ENCODE measurements at places on chromosomes 13 and 19.

DNA sequence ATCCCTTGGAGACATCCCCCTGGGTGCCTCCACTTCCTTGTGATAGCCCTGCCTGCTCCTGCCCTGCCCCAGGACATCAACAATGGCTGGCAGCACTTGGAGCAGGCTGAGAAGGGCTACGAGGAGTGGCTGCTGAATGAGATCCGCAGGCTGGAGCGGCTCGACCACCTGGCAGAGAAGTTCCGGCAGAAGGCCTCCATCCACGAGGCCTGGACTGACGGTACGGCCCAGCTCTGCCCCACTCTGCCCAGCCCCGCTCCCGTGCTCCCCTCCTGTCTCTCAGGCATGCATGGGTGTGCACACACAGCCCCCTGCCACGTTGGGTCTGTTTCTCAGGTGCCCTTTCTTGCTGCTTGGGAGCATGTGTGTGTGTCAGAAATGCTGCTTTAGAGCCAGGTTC is 26.4 kb downstream of the CAPN12 start:
- no peak for DNase-seq

- no peak for DNase-seq
These were observed 4.8 kb upstream of the MATK start for GRCh38 chr19:3790941-3791340.

DNA sequence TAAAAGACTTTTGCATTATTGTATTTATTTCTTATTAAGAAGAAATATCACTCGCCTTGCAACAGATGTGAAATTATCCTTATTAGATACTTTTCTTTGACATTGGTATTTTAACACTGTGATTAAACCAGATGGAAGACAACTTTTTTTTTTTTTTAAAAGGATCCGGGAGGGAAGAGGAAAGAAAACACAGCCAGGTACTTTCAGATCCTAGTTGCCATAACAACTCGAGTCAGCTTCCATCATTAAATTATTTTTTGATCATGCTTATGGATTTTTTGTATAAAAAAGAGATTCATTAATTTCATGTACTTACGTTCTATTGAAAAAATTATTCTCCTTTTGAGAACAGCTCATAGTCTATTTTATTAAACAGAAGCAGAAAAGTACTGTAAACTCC is 515.7 kb downstream of the TBC1D4 start:
- DNase-seq, result no peak

DNA sequence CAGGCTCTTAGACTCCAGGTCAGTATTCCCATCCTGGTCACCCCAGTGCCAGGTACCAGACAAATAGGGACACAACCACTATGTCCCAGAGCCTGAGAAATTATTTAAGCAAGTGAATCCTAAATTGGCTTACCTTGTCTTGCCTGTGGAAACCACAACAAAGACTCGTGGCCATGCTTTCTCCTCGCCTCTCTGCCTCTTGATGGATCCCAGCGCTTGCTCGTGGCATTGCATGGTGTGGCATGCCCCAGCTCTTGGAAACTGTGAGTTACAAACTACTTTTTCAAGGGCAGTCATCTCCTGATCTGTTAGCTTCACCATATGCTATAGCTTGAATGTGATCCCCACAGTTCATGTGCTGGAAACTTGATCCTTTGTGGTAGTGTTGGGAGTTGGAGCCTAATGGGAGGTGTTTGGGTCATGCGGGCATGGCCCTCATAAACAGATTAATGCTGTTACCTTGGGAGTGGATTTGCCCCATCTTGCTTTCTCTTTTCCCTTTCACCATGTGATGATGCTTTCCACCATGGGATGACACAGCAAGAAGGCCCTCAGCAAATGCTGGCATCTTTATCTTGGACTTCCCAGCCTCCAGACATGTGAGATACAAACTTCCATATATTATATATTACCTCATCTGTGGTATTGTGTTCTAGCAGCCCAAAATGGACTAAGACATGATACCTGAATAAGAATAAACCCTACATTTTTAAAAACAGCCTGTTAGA is 31.2 kb downstream of the SPRYD7 start:
- no peak for DNase-seq

DNA sequence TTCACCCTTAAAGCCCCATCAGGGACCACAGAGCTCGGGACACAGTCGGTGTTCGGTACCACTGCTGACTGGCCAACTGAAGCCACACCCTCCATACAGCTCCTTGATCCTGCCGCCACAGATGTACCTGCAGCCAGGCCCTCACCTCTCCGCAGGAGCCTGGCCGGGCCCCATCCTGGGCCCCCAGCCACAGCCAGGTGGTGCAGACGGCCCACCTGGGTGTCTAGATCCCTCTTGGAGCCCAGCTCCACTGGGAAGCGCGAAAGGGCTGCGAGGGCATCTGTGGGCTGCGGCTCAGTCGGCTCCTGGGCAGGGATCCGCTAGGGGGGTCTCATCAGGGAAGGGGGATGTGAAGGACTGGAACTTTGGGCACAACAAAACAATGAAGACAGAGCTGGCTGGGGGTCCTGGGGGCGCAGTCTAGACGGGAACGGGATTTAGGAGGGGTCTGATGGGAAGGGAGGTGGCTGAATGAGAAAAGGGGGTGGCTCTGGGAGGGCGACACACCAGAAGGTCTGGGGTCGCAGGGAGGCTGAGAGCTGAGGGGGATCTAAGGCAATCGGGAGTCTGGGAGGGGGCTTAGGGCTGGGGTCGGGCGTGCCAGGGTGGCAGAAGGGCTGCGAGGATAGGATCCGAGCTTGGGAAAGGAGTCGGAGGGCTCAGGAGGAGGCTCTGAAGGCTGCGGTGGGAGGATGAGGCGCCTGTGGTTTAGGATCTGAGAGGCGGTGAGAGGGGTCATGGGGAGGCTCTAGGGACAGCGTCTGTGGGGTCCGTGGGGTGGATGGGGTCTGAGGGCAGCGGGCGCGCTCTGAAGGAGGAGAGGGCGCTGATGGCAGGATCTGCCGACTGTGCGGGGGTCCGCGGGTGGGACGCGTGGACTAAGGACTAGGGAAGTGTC is 15.8 kb downstream of the PRODH2 start:
- no peak for DNase-seq

DNA sequence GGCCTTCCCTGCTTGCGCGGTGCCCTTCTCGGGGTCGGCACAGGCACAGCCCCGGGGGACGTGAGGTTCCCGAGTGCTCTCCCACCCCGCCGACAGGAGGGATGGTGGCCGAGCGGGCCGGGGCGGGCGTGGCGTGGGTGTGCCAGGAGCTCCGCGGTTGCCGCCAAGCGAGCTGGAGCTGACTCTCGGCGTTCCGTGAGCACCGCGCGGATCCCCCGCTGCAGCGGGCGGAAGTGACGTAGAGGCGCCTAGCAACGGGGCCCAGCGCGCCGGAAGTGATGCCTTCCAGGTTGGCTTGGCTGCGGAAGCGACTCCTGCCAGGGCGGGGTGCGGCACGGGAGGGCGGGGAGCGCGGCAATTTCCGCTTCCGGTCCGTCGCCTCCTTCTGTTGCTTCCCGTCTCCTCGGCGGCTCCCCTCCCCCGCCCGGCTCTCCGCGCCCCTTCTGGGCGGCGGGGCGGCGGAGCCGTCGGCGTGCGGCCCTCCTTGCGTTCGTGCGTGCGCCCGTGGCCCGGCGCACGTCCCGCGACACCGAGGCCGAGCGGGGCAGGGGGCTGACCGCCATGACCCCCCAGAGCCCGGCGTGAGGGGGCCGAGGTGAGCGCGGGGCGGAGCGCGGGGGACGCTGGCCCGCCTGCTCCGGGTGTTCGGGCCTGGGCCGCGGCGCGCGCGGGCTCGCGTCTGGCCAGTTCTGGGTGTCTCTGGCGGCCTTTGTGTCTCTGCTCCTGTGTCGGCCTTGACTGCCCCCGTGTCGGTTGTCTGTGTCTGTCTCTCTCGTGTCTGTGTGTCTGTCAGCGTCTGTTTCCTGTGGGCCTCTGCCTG is at the start of gene EPN1:
EPN1 (plus strand) TSS at position 386 of the 820 bp plus-strand sequence. CDS start 3,402 bp downstream, outside the sequence.
- peak; percentile 98 for DNase-seq

DNA sequence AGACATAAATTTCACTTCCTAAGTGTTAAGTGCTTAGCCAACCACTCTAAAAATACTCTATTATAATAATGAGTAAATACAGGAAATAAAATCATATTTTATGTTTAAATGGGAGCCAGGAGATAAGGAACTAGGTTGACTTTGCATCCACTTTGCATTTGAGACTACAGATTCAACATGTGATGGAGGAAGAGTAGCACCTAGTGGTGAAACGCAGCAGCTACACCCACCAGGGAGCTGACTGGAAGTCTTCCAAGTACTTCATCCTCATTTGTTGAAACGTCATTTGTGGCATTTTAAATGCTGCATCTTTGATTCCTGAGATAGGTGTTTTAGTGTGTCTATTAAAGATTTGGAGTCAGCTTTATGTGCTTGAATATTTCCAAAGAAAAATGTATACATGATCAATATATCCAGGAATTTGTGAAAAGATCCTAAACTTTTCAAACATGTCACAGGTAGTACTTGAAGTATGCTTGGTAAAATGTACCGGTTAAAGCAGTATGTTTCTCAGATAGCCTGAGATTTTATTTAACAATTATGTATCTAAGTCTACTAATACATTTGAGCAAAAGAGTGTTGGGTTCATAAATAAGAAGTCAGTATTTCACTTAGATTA is 17.4 kb upstream of the KCTD12 start:
- DNase-seq, result no peak

DNA sequence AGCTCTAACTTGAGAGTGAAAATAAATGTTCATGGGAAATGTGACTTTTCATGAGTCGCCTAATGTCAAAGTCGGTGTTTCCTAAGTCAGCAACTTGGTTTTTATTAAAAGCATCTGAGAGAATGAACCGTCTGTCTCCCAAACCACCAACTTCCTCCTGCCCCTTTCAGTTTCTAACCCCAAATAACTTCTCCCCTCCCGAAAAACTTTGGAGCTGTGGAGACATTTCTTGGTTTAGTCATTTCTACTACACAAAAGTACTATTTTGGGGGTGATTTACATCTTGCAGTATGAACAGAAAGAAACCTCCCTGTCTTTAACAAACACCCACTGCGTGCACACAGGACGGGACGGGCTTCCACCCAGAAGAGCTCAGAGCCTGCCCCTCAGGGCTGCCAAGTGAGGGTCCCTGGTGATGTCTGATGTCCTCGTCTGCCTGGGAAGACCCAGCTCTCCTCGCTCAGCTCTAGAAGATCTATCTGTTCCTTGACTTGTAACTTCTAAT is 65.0 kb downstream of the RASA3 start:
- no peak for DNase-seq

GRCh38 chr13:50678464-50679162 is 164.9 kb downstream of the DLEU7 start:
- DNase-seq, result no peak

- no peak for DNase-seq
These were observed 219.4 kb downstream of the KLF5 start for GRCh38 chr13:73278186-73278585.

DNA sequence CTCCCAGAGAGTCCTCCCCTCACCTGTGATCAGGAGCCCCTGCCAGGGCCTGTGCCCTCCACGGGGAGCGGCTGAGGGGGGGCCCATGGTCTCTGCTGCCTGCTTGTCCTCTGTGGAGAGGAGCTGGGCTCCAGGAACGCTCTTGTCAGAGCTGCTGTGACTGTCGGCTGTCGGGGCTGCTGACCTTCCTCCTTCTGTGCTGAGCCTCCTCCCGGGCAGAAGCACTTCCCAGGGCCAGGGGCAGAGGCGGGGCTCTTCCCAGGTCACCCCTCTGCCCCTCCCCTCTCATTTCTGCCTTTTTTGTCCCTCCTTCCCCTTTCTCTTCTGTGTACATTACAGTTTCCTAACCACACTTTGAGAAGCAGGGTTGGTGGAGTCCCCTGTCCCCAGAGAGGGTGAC is at the start of gene CEACAM4:
CEACAM4 (minus strand) TSS at position 198 of the 400 bp plus-strand sequence; CDS start at position 87, 111 bp downstream.
- DNase-seq, result no peak

Data from stimulated activated CD8-positive, alpha-beta memory T cell treated with anti-CD3 and anti-CD28 coated beads, Interleukin-15, amount 100 ng/mL, for 24 hours (primary cell).